Daoy (cell line): ENCODE measurements at places on chromosomes 1 and 21. TPM values are rescaled to one million over a fixed set of nuclear protein-coding genes. Genes with fewer than 3 reads are reported as not detected.

RNU1-4 gene
- 306 and 832 TPM in 2 replicates for total RNA-seq

CFHR2 gene
- total RNA-seq = not detected in 2 replicates

LINGO4 gene
- total RNA-seq = not detected in 2 replicates

RGSL1 gene
- total RNA-seq = not detected in 2 replicates

CLDN8 gene
- total RNA-seq = not detected in 2 replicates

NT5C1A gene
- total RNA-seq = not detected in 2 replicates

KANK4 gene
- 0.03 TPM in 1 of 2 replicates, not detected in the other for total RNA-seq

SMIM1 gene
- not detected in 2 replicates for total RNA-seq

HSPA6 gene
- total RNA-seq = 0.29 and 0.48 TPM in 2 replicates

PEX19 gene
- 70.1 and 90.3 TPM in 2 replicates for total RNA-seq
